Midbrain (tissue), 1 donor: ENCODE measurements at places on chromosomes 11 and 22.

- no peak for DNase-seq
Measured at GRCh38 chr11:17603056-17603825, 56.2 kb downstream of the OTOG start.

- peak; percentile 77 for DNase-seq
Measured at GRCh38 chr11:114774599-114775361, 96.5 kb downstream of the NXPE2 start.

DNA sequence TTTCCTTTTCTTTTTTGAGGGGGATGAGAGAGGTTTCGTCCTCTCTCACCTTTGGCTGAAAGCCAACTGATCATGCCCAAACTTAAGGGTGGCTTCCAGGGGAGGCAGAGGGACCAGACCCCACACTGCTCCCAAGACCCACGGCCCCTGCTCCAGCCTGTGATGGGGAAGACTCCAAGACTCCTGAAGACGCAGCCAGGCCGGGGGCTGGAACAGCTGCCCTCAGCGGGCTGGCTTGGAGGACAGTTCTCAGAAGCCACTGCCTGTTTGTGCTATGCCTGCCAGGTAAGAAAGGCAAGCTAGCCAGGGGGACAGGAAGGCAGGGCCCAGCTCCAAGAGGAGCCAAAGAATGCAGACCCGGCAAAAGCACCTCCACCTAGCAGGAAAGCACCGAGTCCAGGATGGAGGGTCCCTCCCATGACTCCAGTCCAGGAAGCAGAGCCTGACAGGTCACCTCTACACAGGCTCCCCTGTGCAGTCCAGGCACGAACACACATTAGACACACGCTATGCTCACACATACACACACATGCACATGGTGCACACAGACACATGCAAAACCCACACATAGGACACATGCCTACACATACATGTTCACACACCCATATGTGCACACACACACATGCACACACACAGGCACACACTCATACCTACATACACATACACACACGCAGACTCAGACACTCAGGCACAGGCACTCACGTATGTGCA, 31.3 kb downstream of the GNB1L start:
- no peak for DNase-seq

DNA sequence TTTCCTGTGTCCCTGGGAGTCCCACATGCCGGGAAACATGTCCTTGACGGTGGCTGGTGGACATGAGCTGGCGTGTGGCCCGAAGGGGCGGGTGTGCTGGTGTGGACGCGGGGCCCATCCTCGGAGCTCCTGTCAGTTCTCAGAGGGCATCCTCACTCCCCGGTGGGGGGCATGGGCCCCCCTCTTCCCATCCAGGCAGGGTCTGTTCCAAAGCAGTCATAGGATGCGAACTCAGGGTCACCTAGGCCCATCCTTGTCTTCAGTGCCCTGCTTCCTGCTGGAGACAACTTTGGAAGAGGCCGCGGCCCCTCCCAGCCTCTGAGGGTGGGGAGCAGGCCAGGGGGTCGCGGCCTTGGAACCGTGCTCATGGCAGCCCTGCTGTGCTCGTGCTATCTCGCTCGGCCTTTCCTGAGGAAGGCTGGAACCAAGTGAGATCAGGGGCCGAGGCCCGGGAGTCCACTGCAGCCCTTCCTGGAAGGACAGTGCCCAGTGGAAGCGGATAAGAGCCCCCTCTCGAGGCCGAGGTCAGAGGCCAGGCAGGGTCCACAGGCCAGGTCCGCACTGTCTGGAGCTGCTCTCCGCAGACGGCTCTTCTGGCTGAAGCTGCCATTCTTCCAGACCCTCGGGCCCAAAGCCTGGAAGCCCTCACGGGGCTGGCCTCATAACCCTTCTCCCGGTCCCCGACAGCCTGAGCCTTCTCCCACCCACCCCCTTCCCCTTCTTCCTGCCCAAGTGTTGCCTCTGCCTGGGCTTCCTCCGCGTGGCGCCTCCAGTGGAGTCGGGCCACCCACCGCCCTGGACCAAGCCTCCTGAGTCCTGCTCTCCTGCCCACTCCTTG, 8.7 kb downstream of the GRK2 start:
- no peak for DNase-seq

- no peak for DNase-seq
Measured at GRCh38 chr11:107876141-107876540, 17.6 kb upstream of the SLC35F2 start.

- no peak for DNase-seq
Measured at GRCh38 chr11:65882120-65883057, 2.8 kb downstream of the CTSW start.

DNA sequence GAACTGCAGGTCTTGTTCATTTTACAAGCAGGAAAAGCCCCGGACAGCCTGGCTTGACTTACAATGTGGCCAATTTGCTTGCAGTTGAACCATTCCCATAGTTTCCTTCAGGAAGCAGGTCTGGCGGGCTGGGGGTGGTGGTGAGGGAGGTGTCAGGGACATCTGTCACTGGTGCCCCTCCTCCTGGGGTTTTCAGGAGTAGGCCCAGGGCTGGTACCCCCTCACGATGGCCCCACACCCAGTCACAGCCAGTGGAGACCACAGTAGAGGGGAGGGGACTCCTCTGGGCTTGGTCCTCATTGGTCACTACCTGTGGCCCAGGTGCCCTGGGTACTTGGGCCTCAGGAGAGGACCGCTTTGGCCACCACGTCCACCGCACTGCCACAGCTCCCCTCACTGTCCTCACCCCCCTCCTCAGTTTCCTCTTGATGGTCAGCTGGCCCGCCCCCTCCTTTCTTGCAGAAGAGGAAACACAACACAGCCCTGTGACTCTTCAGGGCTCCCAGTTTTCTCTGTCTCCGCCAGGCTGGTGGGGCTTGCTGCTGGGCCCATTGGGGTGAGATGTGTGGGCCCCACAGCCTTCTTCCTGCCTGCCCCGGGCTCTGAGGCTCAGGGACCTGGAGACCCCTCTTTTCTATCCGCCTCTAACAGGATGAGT, 39.8 kb upstream of the SHISAL1 start:
- no peak for DNase-seq

GRCh38 chr11:131838016-131838415, 467.6 kb downstream of the NTM start:
- no peak for DNase-seq

DNA sequence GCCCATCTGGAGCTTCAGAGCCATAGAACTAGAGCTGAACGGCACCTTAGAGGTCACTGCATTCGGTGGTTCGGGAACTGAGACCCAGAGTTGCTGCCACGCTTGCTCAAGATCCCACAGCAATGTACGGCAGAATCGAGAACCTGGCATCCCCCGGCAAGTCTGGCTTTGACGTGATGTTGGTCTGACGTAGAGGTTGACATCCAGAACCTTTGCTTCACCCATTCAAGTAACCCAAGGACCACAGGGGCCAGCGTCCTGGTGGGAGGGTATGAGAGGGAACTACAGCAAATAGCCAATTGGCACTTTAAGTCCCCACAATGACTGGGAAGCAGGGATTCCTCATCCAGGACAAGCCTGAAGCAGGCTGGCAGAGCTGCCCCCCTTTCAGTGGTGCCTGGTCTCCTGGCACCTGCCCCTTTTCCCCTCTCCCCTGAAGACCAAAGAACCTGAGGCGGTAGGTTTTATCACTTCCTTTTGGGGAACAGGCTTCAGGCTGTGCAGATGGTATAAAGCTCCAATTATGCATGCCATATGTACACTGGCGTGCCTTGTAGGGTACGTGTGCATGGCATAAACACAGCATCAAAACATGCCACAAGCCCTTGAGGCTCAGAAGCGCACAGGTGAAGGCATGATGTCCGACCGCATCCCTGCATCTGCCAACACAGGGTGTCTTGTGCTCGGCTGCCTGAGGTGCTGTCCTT, 15.3 kb upstream of the TEF start:
- DNase-seq = no peak

DNA sequence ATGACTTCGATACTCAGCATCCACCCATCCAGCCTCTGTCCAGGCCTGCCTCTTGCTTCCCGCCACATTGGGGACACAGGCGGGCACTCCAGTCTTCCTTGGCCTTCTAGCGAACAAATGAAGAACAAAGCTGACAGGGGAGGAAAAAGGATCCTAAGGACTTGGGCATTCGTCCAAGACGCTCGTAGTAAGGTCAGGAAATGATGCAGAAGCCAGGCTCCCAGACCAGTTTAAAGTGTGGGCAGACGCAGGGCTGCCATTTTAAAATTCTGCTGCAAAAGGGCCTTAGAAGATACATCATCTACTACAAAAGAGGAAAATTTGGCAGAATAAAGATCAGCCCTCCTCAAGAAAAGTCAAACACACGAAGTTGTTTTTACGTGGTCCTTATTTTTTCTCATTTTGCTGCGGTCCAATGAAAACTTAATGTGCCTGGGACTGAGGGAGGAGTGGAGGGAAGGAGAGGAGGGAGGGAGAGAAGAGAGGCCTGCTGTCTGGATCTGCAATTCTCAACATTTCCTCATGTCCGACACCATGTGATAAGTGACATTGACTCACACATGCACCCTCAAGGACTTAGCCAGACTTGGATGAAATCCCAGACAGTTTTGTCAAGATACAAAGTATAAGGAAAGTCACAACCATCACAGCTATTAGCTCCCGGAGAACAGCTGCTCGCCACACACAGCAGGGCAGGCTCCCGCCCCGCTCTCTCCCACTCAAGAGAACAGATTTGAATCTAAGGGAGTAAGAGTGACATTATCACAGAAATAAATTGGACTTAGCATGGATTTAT, 5.7 kb downstream of the DNAL4 start:
- DNase-seq = peak; percentile 23

- DNase-seq = no peak
Measured at GRCh38 chr11:37525336-37525735, 927.3 kb upstream of the RAG2 start.

GRCh38 chr11:71125150-71125549, 127.2 kb downstream of the SHANK2 start:
- DNase-seq = no peak

GRCh38 chr22:44658311-44658953, 43.6 kb upstream of the PRR5 start:
- peak; percentile 79 for DNase-seq

DNA sequence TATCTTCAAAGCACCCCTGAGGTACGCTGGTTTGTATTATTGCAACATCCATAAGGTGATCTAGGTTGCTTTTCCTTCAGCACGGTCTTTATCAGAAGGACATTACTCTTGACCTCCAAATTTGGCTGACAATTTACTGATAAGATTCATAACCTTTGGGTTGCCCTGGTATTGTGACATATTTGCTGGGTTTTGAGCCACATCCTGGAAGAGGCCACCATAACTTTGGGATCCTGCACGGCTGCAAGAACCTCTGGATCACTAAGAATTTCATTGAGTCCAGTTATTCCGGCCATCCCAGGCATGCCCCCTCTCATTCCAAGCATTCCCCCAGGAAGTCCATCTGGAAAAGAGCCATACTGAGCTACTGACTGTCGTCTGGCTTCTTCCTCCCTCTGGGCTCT, 6.5 kb upstream of the PLET1 start:
- no peak for DNase-seq

DNA sequence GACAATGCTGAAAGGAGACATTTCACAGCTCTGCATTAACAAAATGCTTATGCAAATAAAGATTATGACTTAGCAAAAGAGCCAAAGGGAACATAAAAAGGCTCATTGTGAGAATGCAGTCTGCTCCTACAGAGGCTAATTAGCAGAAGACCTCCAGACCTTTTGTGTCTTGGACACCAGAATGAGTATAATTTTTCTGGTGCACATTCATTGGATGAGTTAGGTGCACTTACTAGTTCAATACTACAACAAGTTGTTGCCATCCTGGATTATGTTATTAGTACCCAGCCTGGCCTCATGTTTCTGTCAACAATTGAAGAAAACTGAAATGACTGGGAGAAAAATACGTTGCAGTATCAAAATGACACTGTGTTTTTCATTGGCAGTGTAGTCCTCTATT, 613.2 kb upstream of the CHORDC1 start:
- DNase-seq = no peak

DNA sequence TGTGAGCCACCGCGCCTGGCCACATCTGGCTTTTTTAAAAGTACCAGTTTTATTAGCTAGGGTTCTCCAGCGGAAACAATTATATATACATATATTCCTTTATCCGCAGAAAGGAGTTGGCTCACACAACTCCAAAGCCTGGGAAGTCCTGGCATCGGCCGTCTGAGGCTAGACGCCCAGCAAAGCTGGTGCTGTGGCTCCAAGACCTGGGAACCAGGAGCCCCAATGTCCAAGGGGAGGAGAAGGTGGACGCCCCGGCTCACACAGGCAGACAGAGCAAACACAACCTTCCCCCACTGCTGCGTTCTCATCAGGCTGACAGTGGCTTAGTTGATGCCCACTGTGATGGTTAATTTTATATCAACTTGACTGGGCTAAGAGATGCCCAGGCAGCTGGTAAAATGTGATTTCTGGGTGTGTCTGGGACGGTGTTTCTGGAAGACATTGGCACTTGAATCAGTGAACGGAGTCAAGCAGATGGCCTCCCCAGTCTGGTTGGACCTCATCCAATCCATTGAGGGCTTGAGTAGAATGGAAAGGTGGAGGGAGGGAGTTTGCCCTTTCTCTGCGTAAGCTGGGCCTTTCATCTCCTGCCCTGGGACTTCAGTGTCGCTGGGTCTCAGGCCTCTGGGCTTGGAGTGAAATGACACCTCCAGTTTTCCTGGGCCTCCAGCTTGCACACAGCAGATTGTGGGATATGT, 904.4 kb downstream of the BRD1 start:
- DNase-seq = no peak

GRCh38 chr11:44003736-44004451, 43.9 kb upstream of the ACCSL start:
- DNase-seq = no peak

DNA sequence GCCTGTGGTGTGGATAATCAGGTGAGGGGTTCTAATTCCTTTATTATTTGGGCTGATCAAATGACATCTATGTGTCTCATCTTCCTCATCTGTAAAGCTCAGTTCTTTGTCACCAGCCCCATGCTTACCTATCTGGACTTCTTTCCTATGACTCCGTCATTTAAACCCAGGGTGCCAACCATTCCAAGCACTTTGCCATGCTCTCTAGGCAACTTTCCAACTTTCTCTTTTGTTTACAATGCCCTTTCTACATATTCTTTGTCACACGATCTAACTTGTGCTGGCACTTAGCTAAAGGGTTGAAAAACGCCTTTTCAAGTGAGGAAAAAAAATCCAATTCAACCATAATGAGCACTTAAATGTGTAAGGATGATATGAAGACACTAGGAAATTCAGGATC, 27.9 kb downstream of the EXPH5 start:
- no peak for DNase-seq

GRCh38 chr11:7906481-7906880, 24.6 kb downstream of the OR10A6 start:
- no peak for DNase-seq

DNA sequence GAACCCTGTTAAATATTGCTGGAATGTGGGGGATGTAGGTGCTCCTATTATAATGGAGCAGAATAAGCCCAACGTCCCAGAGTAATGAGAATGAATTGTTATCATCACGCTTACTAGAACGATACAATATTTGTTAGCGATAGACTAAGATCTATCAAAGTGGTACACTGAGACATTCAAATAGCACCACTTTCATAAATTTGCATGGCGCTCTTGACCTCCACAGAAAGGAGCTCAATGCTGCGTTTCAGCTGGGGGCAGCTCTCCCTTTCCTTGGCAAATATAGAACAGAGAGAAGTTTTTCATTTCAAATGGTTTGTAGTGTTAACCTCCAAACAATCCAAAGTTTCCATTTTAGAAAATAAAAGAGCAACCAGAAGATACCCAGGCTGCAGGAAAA, 38.2 kb upstream of the BLID start:
- DNase-seq = peak; percentile 56
